Stimulated activated CD8-positive, alpha-beta memory T cell treated with anti-CD3 and anti-CD28 coated beads, Interleukin-2, amount 100 ng/mL, for 1 hour (primary cell): ENCODE measurements at places on chromosomes 2 and 18.

GRCh38 chr2:95023222-95023597, 2.3 kb upstream of the MAL start:
- DNase-seq = no peak

GRCh38 chr2:181581534-181581933, 75.4 kb downstream of the CERKL start:
- no peak for DNase-seq

GRCh38 chr2:44201648-44202165, 33.0 kb downstream of the PPM1B start:
- no peak for DNase-seq

- DNase-seq = no peak
Measured at GRCh38 chr2:101123795-101124471, 27.2 kb downstream of the TBC1D8 start.

- DNase-seq = no peak
Measured at GRCh38 chr2:216698895-216699294, 3.5 kb upstream of the IGFBP5 start.
